ENCODE measurements at places on chromosomes 4 and X.
A peak's percentile ranks its signal among the peaks of the same experiment; 100 is the strongest.

DNA sequence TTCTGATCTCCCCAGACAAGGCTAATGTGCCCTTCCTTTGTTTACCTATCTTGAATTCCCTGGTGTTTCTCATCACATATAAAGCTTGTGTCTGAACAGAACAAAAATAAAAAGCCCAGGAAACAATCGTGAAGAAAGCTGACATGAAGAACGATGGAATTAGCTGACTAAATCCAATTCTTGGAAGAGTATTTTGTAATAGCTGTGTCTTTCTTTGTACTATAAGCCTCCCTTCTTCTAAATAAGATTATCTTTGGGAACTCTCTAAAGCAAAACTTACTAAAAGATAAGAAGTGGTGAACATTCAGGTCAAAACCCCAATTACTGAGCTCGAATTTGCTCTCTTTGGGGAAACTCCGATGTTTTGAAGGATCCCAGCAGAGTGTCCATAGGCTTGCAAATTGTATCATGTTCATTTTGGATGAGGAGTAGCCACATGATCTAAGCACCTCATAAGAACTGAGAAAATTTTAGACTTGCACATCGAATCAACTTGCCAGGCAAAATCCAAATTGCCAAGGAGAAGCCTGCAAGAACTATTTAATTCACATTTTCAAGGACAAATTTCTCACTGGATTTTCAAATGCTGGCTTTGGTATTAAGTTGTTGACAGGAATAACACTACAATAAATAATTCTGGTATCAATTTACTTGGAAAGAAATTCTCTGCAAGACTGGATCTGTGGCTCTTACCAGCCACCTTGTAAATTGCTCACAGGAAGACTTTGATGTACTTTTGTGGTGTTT is 106.2 kb downstream of the LNX1 start:
- DNase-seq: no peak

DNA sequence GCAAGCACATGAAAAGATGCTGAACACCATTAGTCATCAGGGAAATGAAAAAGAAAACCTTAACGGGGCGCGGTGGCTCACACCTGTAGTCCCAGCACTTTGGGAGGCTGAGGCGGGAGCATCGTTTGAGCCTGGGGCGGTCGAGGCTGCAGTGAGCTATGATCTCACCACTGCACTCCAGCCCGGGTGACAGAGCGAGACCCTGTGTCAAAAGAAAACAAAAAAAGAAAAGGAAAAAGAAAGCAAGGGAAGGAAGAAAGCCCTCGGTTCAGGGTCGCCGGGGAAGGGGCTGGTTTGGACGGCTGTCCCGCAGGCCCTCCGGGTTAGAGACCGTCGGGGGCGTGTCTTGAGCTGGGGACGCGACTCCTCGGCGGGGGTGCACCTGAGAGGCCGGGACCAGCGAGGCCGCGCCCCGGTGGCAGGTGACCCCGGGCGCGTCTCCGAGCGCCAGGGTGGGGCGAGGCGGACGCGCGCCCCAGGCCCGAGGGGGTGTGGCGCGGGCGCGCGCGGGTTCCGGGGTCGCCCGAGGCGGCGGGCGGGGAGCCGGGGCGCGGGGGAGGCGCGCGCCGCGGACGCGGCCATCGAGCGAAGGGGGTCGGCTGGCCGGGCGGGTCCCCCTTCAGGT is 478 bp upstream of the PLXNA3 start:
- DNase-seq: no peak

GRCh38 chr4:102815981-102816380 is 11.4 kb downstream of the UBE2D3 start:
- no peak for DNase-seq

DNA sequence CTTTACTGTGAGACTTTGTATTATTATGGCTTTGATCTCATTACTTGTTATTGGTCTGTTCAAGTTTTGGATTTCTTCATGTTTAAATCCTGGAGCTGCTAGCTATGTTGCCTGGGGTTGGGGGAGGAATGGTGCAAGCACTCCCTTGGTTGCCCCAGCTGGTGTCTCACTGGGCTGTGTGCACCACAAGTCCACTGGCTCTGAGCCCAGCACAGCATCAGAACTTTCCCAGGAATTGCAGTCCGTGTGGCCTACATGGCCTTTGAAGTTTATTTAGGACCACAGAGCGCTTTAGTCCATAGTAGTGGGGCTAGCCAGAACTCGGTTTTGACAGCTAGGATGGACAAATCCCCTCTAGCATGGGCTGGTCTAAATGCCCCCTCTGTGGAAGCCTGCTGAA is 278.8 kb upstream of the RPS6KA3 start:
- no peak for DNase-seq

GRCh38 chr4:105599932-105600655 is 47.7 kb downstream of the ARHGEF38 start:
- no peak for DNase-seq

DNA sequence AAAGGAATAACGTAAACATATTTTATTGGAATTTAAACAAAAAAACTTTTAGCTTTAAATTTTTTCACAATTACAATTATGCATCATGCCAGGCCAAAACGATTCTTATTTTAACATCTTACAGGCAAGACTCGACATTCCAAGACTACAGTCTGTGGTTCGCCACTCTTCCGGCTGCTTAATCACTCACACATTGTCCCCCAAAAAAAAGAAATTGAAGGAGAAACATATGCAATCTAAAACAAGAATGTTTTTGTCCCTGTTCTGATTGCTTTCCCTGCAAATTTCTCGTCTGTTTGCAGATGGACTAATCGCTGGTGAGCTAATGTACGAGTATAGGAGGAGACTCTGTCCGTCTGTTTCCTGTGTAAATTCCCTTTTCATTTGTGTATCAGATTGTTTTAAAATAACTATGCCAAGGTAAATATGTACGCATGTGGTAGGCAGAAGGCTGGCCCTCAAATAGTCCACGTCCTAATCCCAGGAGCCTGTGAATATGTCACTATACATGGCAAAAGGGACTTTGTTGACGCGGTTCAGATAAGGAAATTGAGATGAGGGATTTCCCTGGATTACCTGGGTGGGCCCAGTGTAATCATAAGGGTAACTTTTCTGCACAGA is 37.7 kb upstream of the MTNR1A start:
- DNase-seq: no peak

DNA sequence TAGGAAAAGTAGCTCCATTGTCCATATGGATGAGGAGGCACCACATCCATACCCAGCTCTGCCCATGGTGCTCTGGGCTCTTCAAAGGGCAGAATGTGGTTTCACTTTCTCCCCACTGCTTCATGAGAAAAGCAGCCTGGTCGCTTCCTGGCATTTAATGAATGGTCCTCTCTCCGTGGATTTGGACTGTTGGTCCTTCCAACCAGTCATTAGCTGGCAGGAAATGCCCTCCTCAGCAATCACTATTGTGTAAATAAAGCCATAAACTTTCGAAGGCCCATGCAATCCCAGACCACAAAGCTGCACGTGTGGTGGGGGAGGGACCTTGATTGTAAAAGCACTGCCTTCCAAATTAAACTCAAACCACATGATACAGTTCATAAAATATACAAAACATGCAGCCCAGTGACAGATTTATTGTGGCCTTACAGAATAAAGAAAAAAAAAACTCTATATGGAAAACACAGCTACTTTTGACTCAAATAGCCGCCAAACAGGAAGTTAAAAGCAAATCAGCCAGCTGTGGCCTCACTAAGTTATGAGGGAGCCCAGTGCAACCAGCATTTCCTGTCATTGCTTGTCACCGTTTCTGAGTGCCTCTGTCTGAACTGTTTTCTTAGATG is 8.1 kb downstream of the MBNL3 start:
- DNase-seq: peak; percentile 57

DNA sequence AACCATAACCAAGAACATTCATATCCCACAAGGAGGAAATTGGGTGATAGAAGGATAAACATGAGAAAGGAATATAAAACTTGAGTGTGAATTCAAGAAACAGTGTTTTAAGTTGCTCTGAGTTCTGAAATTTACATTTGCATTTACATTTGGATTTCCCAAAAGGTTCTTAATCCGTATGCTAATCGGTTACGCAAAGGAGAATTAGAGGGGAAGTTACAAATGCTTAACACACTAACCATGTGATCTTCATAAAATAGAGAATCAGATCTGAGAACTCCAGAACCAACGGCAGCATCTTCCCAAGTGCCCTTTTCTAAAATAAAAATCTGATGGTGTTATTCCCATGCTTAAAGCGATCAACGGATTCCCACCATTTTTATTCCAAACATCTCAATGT is 48.0 kb downstream of the PROM1 start:
- no peak for DNase-seq

DNA sequence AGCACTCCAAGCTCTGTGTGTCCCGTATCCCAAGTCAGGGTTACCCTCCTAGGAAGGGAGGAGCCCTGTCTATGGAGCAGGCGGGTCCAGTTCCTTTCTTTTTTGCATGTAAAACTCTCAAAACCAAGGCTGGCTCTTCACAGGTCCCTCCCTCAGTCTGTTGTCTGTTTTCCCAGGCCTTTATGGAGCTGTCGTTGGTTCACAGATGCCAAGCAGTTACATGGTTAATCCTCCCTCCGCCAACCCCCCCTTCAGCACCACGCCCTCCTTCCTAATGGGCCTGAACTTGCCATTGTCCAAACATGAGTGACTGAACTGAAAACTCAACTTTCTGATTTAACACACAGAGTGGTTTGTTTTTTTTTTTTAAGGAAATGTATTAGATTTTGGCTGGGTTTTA is 148.3 kb downstream of the STOX2 start:
- no peak for DNase-seq

- no peak for DNase-seq
These were observed 25.3 kb upstream of the GABRE start for GRCh38 chrX:151999813-152000212.

DNA sequence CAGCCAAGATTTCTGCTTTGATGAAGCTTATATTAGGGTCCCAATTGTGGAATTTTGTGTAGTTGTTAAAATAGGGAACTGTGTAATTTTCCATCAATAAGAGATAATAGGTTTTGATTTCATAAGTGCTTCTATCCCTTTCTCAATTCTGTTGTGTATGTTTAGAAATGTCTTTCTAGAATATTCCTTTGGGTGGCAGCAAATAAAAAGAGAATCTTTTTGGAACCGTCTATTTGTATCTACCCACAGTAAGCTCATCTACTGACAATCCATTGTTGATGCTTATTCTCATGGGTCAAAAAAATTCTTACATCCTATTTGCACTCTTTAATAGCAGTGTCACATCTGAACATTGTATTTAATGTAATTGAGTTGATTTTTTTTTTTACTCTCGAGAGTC is 61.7 kb downstream of the TMA16 start:
- peak; percentile 74 for DNase-seq

GRCh38 chr4:93317561-93317960 is 511.0 kb upstream of the ATOH1 start:
- no peak for DNase-seq

- DNase-seq: no peak
These were observed 414.1 kb downstream of the ADGRL3 start for GRCh38 chr4:61614231-61614630.

GRCh38 chr4:64251781-64252180 is 157.5 kb downstream of the TECRL start:
- no peak for DNase-seq

DNA sequence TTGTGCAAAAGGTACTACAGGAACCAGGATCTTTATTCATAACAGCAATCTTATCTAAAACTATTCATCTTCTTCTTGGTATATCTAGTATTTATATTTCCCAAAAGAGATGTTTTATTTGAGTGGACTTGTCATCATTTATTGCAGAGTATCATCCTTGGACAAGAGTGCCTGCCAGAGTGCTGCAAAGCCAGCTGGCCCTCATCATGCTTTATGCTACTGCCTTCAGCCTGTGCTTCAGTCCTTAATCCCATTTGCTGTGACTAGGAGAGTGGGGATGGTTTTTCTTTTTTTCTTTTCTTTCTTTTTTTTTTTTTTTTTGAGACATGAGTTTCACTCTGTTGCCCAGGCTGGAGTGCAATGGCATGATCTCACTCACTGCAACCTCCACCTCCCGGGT is 33.5 kb upstream of the ELF2 start:
- no peak for DNase-seq

- no peak for DNase-seq
These were observed 5.2 kb upstream of the ARX start for GRCh38 chrX:25020905-25021449.

DNA sequence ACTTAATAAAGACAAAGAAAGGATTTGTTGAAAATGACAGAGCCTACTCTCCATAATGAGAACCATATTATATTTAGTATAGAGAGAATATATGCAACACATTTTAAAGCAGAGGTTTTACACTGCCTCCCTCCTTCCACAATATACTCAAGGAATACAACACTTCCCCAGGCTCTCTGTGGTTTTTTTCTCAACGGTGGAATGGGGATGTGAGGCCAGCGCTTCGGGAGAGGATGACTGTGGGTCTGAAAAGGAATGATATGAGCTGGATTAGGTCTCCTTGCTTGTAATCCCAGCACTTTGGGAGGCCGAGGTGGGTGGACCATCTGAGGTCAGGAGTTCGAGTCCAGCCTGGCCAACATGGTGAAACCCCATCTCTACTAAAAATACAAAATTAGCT is 348.7 kb upstream of the KLF3 start:
- DNase-seq: no peak

- no peak for DNase-seq
These were observed 50.8 kb downstream of the GRIA2 start for GRCh38 chr4:157271166-157271869.

- no peak for DNase-seq
These were observed 422.5 kb downstream of the ZIC3 start for GRCh38 chrX:137988470-137988869.

GRCh38 chr4:105148776-105149175 is 2.1 kb downstream of the TET2 start:
- DNase-seq: no peak

- no peak for DNase-seq
These were observed 203.4 kb downstream of the ANAPC10 start for GRCh38 chr4:144894573-144894972.

DNA sequence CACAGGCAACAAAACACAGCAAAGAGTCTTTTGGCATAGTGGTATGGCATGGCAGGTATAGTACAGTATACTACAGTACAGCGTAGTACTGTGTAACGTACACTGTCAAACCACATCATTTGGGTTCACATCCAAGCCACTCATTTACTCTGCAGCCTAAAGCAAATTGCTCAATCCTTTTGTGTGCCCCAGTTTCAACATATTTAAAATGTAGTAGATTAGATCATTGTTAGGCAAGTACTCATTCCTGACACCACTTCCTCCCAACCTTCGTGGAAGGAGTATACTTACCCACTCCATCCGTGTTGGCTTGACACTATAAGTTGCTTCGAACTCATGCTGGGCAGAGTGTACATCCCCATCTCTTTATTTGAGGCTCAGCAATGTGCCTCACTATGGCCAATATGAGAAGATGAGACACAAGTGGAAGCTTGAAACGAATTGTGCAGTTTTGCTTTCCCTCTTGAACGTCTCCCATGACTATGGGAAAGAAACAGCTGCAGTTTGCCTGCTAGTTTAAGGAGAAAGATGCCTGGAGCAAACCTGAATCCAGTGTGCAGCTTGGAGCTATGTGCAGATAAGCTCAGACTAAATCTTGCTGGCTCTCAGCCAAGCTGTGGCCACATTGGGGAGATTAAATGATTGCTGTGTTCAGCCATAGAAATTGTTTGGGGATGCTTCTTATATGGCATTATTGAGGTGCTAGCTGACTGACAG is 85.7 kb upstream of the TBL1X start:
- DNase-seq: no peak

- DNase-seq: peak; percentile 11
These were observed 582.6 kb downstream of the RAPGEF2 start for GRCh38 chr4:159685340-159686092.

- DNase-seq: no peak
These were observed 183.8 kb upstream of the NUDT10 start for GRCh38 chrX:51148848-51149247.

GRCh38 chrX:16022580-16023200 is 100.7 kb upstream of the GRPR start:
- no peak for DNase-seq

- DNase-seq: no peak
These were observed 102.8 kb downstream of the FRMPD4 start for GRCh38 chrX:12241026-12241425.

Data from globus pallidus (tissue), 1 donor.